ENCODE measurements at places on chromosomes 3 and 15.

DNA sequence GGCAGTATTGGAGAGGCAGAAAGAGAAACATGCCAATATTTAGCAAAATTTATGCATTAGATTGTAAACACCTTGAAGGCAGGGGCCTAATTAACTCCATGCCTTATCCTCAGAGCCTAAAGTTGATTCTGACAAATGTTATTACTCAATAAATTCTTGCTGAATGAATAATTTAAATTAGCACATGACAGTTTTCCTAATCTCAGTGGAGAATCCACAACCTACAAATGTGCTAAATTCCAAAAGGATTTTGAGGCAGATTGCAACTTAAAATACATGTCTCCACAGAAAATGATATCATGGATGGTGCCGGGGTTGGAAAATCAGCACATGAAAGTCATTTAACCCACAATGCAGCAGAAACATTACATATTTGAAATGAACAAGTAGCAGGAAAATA is 41.1 kb upstream of the NANOGP8 start:
- DNase-seq = no peak

- no peak for DNase-seq
Measured at GRCh38 chr15:101237251-101237650, 14.6 kb downstream of the CHSY1 start.

DNA sequence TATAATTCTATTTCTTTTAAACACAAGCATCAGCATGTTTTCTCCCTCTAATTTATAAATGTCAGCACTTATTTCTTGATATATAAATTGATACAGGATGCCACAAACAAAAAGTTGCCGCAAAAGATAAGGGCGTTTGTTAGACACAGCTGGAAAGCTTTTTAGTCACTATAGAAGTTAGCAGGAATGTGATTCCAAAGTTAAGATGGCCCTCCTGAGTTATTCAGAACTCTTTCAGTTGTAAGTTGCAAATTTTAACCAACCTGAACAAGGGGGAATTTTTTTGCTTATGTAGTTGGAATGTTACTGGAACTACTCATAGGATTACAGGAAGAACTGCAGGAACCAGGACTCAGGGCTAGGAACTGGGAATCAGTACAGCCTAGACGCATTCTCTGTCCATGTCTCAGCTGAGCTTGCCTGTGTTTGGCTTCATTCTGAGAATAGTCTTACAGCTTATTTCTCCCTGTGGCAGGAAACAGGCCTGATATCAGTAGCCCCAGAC is 166.3 kb downstream of the VGLL4 start:
- no peak for DNase-seq

- DNase-seq = no peak
Measured at GRCh38 chr15:78154955-78155354, 5.8 kb downstream of the IDH3A start.

DNA sequence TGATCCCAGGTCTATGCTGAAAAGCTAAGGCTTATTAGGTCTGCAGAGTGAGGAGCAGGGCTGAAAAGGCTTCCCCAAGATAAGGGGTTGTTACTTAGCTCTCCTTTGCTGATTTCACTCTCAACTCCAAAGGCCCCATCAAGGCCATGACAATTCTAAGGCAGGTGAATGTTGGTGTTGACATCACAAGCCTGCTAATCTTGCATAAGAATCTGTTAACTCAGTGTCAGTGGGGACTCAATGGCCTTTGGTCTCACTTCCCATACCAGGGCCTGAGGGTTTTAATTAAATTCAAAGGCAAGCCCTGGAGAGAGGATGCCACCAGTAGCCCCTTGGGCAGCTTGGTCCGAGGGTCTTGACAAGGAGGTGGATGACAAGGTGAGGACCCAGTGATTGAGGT is 9.4 kb upstream of the ALAS1 start:
- DNase-seq = no peak

- DNase-seq = no peak
Measured at GRCh38 chr3:144107923-144108322, 136.3 kb downstream of the DIPK2A start.

- DNase-seq = no peak
Measured at GRCh38 chr3:51948016-51948580, 5.9 kb downstream of the PARP3 start.

- DNase-seq = no peak
Measured at GRCh38 chr3:56761887-56762651, 39.7 kb downstream of the ARHGEF3 start.

DNA sequence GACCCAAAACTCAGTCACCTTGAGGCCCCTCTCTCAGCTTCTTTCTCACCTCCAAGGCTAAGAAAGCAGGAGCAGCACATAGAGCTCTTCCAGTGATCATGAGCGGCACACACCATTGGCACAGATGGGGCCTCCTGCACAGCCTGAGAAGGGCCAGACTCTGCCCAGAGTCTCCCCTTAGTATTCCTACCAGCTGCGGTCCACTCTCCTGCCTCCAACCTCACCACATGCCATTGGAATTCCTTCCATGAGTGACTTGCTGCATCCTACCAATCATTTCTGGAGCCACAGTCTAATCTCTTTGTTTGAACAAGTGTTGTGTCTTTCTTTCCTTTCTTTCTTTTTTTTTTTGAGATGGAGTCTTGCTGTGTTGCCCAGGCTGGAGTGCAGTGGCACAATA is 39.3 kb downstream of the CDCP1 start:
- DNase-seq = no peak

GRCh38 chr3:122680475-122681283 is at the start of gene PARP14:
PARP14 (plus strand) TSS chr3:122680839; CDS start chr3:122680884, 45 bp downstream.
- DNase-seq = peak; percentile 79

GRCh38 chr3:172146349-172146748 is 107.0 kb downstream of the FNDC3B start:
- no peak for DNase-seq

DNA sequence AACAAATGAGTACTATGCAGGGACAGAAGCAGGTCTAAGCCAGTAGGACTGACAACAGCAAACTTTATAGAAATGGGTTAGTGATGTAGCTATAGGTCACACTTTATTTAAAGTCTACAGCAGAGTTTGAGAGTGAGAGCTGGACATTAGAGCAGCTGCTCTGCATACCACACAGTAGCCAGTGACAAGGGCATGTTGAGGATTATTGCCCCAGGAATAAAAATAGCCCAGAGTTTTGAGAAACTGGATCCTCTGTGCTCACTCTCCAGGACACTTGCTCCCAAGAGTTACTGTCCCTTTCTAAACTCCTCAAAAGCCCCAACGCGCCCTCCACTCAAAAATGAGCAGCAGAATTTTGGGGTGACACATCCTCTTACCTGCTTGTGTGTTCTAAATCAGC is 21.1 kb downstream of the LRTM1 start:
- no peak for DNase-seq

- peak; percentile 50 for DNase-seq
Measured at GRCh38 chr3:63911509-63911872, 692 bp downstream of the SCAANT1 start.

- DNase-seq = no peak
Measured at GRCh38 chr3:64161481-64161952, 63.7 kb downstream of the PRICKLE2 start.

GRCh38 chr3:115657168-115657567 is 33.9 kb downstream of the GAP43 start:
- peak; percentile 28 for DNase-seq

DNA sequence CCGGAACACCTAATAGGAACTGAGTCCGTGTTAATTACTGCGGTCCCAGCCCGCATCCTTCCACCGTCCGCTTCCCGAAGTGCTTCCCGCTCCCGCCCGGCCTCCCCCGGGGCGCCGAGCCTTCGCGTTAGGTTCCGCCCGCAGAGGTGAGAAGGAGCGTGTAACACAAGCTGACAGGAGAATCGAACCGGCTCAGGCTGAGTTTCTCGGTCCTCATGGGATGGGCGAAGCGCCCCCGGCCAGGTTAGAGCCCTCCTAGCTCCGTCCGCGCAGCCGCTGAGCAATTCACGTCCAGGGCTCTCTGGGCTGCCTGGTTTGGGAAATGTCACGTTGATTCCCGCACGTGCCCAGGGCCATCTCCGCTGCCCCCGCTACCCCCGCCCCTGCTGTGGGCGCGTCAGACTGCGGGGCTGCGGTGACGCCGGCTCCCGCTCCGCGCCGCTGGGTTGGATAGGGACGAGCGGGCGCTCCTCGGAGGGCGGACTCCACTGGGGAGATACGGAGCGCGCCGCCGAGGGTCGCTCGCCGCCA is 954 bp downstream of the CLDN11 start:
- no peak for DNase-seq

DNA sequence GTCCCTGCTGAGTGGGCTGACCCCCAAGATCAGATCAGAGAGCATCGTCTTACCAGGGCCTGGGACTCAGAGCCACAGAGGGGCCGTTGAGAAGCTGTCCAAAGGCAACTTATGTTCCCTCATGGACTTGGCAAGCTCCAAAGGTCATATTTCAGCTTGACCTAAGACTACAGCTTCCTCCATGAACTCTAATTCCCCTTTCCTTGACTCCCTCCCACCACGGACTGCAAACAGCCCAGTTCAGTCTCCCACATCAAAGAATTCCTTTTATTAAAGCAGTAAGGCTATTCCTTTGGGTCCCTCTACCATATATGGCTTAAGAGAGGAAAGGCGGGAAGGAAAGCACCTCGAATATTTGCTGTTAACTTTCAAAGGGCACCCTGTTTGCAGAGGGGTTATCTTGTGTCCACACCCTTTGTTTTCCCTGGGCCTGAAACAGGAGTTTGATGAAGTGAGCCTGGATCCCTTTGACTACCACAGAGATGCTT is 146.1 kb upstream of the THBS1 start:
- DNase-seq = no peak

DNA sequence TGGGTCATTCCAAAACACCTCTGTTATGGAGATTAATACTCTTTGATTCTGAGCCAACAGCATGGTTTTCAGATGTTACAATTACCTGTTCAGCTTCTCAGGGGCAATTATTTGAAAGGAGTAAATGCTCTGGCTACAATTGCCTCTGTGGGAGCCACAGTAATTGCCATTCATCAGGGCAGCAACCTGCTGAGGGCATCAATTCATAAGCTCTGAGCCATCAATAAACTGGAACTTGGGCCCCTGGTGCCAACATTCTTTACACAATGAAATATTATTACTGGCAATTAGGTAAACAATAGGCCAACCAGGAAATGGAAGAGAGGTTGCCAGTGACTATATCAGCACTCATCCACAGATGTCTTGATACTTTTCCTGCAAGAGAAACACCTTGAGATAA is 660.8 kb downstream of the MECOM start:
- no peak for DNase-seq

DNA sequence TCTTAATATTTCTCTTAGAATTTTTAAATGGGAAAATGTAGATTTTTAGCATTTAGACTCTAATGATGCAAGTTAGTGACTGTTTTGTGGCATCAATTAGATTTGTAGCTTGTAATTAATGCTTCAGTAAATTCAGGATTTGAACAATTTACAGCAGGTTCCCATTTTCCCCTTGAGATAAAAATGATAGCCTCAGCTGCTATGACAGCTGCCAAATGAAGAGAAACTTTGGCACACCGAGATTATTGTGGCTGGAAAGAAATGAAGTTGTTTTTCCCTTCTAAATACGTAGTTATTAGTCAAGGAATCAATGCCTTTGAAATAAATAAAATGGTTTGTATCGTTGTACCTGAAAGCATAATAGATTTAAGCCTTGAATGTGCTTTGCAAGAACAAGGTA is 206.4 kb upstream of the P2RY1 start:
- DNase-seq = no peak

- DNase-seq = no peak
Measured at GRCh38 chr15:73028031-73028430, 24.2 kb upstream of the NEO1 start.

DNA sequence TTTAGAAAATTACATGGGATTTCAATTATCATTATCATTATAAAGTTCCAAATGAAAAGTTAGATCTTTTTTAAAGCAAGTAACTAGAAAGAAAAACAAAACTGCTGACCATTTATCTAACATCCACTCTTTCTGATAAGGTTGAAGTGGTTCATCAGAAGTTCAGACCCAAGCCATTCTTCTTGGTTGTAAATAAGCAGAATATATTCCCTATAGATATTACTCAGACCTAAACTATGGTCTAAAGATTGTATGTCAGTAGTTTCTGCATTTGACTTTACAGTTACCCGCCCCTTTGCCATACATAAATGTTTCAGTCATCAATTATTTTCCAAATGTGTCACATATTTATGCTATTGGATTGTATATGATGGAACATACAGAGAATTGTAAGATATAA is 136.7 kb downstream of the PLOD2 start:
- no peak for DNase-seq

DNA sequence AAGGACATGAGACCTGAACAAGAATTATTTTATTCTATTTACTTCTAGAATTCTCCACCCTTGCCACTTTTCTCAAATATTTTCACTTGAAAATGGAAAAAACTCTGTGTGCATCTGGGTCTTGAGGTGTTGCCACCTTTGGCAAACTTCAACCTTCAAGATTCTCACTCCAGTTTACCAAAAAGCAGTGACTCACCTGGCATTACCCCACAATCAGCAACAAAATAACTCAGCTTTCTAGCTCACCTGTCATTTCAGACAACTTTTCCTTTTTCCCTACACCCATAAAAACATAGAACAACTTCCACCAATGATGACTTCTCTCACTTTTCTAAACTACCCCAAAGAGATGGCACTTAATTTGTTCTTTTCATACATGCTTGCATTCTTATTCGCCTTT is 115.8 kb downstream of the DUT start:
- no peak for DNase-seq

DNA sequence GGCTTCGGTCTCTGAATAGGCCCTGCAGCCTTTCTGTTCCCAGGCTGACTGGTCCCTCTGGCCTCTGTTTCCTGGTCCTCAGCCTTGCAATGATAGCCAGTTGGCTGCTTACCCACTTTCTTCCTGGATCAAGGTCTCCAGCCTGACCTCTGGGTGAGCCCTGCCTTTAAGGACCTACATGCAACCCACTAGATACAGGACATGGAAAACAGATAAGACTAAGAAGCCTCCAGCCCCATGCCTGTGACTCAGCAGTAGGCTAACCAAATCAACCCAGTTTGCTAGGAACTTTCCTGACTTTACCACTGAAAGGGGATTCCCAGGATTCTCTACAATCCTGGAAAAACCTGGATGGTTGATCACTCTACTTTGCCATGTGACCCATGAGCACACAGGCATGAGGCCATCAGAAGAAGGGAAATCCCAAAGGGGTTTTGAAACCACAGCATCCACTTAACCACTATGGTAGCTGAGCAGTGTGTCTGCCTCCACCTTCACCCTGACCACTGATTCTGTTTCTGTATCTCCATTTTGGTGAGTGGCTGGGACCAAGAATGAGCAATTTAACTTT is 188.1 kb downstream of the CHST2 start:
- DNase-seq = peak; percentile 7

DNA sequence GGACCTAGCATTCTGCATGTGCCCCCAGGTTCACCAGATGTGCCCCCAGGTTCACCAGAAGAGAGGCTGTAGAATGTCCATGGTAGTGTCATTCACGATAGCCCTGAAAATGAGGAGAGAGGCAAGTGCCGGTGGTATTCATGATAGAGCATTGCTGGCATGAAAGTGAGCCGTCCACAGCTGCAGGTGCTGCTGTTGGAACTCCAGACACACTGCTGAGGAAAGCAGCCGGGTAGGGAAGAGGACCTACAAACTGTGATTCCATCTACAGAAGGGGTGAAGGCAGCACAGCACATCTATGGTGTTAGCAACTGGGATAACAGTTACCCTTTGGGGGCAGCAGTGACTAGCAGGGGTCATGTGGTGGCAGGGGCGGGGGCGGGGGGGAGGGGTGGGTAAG is 125.0 kb upstream of the PLXNA1 start:
- DNase-seq = no peak

All from activated CD4-positive, alpha-beta T cell treated with anti-CD3 and anti-CD28 coated beads, Interleukin-2, Interleukin-6, amounts not matched to agents 100 ng/mL and 50 ng/mL, durations not matched to agents 16 hours and 8 hours (primary cell).